ENCODE measurements at places on chromosomes 3 and 15.

DNA sequence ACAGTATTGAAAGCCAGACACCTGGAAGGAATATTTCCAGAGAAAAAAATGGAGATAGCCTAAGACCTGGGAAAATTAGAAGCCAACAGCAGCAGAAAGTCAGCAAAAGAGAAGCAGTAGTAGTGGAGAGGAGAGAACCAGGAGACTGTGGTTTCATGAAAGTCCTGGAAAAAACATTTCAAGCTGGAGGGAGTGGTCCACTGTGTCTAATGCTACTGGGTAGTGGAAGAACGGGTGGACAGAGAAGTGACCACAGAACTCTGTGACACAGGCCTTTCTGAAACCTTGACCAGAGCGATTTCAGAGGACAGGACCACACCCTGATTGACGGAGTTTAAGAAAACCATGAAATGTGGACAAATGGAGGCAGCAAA, 15.3 kb upstream of the SH3BP5 start:
- H3K4me1 ChIP-seq: no peaks in the 10 kb centered on the region
- H3K27ac ChIP-seq: no peak overlapping the region
- DNase-seq: no peak
- H3K36me3 ChIP-seq: no peaks in the 10 kb centered on the region
- no peak overlapping the region for H3K4me3 ChIP-seq

DNA sequence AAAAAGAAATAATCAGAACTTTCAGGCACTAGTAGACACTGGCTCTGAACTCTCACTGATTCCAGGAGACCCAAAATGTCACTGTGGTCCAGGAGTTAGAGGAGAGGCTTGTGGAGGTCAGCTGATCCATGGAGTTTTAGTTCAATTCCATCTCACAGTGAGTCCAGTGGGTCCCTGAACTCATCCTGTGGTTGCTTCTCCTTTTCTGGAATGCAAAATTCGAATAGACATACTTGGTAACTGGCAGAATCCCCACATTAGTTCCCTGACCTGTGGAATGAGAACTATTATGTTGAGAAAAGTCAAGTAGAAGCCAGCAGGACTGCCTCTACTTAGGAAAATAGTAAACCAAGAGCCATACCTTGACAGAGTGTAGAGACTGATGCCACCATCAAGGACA, 87.3 kb upstream of the OXTR start:
- no peak overlapping the region for H3K4me3 ChIP-seq
- DNase-seq: no peak
- H3K27ac ChIP-seq: no peak overlapping the region
- H3K27me3 ChIP-seq: no peaks in the 10 kb centered on the region
- H3K36me3 ChIP-seq: no peaks in the 10 kb centered on the region
- H3K4me1 ChIP-seq: no peaks in the 10 kb centered on the region

GRCh38 chr15:34349769-34350168, 6.7 kb downstream of the NUTM1 start:
- no peak overlapping the region for H3K4me3 ChIP-seq
- H3K4me1 ChIP-seq: no peaks in the 10 kb centered on the region
- H3K36me3 ChIP-seq: no peaks in the 10 kb centered on the region

GRCh38 chr3:120496278-120497002, 45.6 kb upstream of the FSTL1 start:
- H3K4me3 ChIP-seq: no peak overlapping the region
- H3K27me3 ChIP-seq: no peaks in the 10 kb centered on the region
- H3K27ac ChIP-seq: peak overlapping the region; percentile 80
- DNase-seq: no peak
- peaks cover 2% of the 10 kb centered on the region for H3K36me3 ChIP-seq

GRCh38 chr3:94532951-94533350, 470.1 kb downstream of the NSUN3 start:
- H3K36me3 ChIP-seq: no peaks in the 10 kb centered on the region
- no peak overlapping the region for H3K4me3 ChIP-seq
- H3K4me1 ChIP-seq: no peaks in the 10 kb centered on the region
- DNase-seq: no peak
- no peak overlapping the region for H3K27ac ChIP-seq
- H3K27me3 ChIP-seq: no peaks in the 10 kb centered on the region

DNA sequence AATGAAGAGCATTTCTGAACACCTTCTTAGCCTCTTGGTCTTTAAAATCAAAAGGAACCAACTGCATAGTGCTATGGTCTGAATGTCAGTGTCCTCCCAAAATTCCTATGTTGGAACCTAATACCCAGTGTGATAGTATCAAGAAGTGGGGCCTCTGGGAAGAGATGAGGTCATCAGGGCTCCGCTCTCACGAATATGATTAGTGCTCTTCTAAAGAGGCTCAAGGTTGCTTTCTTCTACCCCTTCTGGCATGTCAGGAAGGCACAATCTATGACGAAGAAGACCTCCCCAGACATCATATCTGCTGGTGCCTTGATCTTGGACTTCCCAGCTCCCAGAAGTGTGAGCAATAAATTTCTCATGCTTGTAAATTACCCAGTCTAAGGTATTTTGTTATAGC, 209.5 kb downstream of the MAGI1 start:
- DNase-seq: no peak
- peaks cover 5% of the 10 kb centered on the region for H3K4me1 ChIP-seq
- no peak overlapping the region for H3K4me3 ChIP-seq
- no peak overlapping the region for H3K27ac ChIP-seq

- H3K36me3 ChIP-seq: no peaks in the 10 kb centered on the region
- peaks cover 1% of the 10 kb centered on the region for H3K4me1 ChIP-seq
- H3K4me3 ChIP-seq: no peak overlapping the region
- H3K27me3 ChIP-seq: no peaks in the 10 kb centered on the region
- no peak for DNase-seq
These were observed 320.2 kb upstream of the MME start for GRCh38 chr3:154759966-154760365.

DNA sequence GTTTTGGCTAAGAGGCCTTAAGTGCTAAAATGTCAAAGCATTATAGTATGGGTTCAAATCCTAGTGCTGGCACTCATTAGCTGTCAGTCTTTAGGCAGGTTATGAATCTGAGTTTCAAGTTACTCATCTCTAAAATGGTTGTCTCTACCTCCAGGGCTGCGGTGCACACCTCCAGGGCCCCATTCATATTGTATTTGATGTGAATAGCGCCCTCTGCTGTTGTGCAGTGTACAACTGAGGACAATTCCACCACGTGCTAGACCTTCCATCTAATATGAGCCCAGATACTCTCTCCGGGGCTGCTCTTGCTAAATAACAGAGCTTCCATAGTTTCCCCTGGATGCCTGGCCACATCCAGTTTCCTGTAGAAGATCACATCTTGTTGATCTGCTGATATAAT, 54.3 kb downstream of the OXNAD1 start:
- H3K27ac ChIP-seq: no peak overlapping the region
- H3K4me3 ChIP-seq: no peak overlapping the region
- peaks cover 3% of the 10 kb centered on the region for H3K36me3 ChIP-seq
- no peak for DNase-seq
- H3K27me3 ChIP-seq: no peaks in the 10 kb centered on the region

DNA sequence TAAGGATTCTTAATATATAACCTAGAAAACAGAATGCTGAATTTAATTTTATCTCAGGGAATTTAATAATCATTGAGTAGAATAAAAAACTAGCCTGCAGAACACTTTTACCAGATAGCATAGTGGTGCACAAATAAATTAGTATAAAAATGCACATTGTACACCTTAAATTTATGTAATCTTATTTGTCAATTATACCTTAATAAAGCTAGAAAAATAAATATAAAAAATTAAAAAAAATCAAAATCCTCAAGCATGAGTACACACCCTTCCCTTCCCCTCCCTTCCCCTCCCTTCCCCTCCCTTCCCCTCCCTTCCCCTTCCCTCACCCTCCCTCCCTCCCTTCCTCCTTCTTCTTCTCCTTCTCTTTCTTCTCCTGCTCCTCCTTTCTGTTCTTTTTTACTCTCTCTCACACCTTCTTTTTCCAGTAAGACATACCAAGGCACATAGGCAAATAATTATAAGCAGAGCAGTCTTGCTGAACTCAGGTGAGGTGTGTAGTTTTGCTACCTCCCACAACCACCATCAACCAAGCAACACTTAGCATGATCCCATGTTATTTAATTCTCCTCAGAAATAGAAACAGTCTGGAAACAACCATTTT, 1395.0 kb downstream of the ZPLD1 start:
- H3K27me3 ChIP-seq: no peaks in the 10 kb centered on the region
- H3K4me3 ChIP-seq: no peak overlapping the region
- no peak overlapping the region for H3K27ac ChIP-seq
- no peaks in the 10 kb centered on the region for H3K4me1 ChIP-seq
- no peak for DNase-seq

- no peaks in the 10 kb centered on the region for H3K27me3 ChIP-seq
- H3K27ac ChIP-seq: peak overlapping the region; percentile 10
- DNase-seq: peak; percentile 10
- H3K4me1 ChIP-seq: no peaks in the 10 kb centered on the region
- no peak overlapping the region for H3K4me3 ChIP-seq
These were observed 17.7 kb downstream of the KLF15 start for GRCh38 chr3:126339466-126339865.

GRCh38 chr3:66023738-66024385, 14.9 kb downstream of the MAGI1 start:
- no peaks in the 10 kb centered on the region for H3K36me3 ChIP-seq
- H3K27me3 ChIP-seq: no peaks in the 10 kb centered on the region
- no peak for DNase-seq
- H3K4me3 ChIP-seq: no peak overlapping the region

Measured in aorta (tissue), 5 donors.